ENCODE measurements at places on chromosomes 7 and 10. TPM values are rescaled to one million over a fixed set of nuclear protein-coding genes. Genes with fewer than 3 reads are reported as not detected.

Gene LRRC4
- not detected for total RNA-seq

Gene HOXA4
- total RNA-seq = 0.55 TPM

Gene KCNMA1
- not detected for total RNA-seq

Gene CRYGN
- total RNA-seq = not detected

Gene FAM25A
- not detected for total RNA-seq

Gene LRIT1
- total RNA-seq = not detected

Gene GHRHR
- total RNA-seq = not detected

Gene SH2B2
- total RNA-seq = 4.9 TPM

Gene ERV3-1
- total RNA-seq = 12.4 TPM

Gene KAZALD1
- total RNA-seq = 1.9 TPM

Gene ASNS
- 46.7 TPM for total RNA-seq

Gene THSD7A
- total RNA-seq = 0.75 TPM

Gene HBP1
- total RNA-seq = 33.7 TPM

Gene LAMB1
- not detected for total RNA-seq

Gene HELLS
- 96.8 TPM for total RNA-seq

Gene AKR1C3
- 37.0 TPM for total RNA-seq

Gene UNC5B
- 0.08 TPM for total RNA-seq

Gene GRM3
- total RNA-seq = not detected

Gene SPDYE5
- total RNA-seq = not detected

Gene PDCD4
- total RNA-seq = 36.7 TPM

Gene SKIDA1
- total RNA-seq = not detected

Gene NPC1L1
- 0.12 TPM for total RNA-seq

Gene PON3
- total RNA-seq = not detected

Gene ZNF32
- total RNA-seq = 4.9 TPM

Gene AKR1D1
- not detected for total RNA-seq

Gene IL6
- 151 TPM for total RNA-seq

Gene TAS2R5
- total RNA-seq = 3.0 TPM

Gene ARF5
- total RNA-seq = 69.0 TPM

Gene CFAP46
- total RNA-seq = not detected

Gene PTPRN2
- total RNA-seq = 0.17 TPM

Gene MDH2
- 178 TPM for total RNA-seq

Gene UCMA
- total RNA-seq = not detected

Gene ZPBP
- total RNA-seq = not detected

Gene ICA1
- total RNA-seq = 0.31 TPM

Gene VSTM4
- total RNA-seq = 0.25 TPM

Gene CLCN1
- total RNA-seq = not detected

Gene BMPER
- 0.31 TPM for total RNA-seq

Gene AASS
- 2.1 TPM for total RNA-seq

Gene KIF11
- total RNA-seq = 42.2 TPM

Gene ZNF3
- 33.6 TPM for total RNA-seq

Gene CCL24
- 1.1 TPM for total RNA-seq

Gene ACSM6
- total RNA-seq = not detected
